HEK293T (cell line): ENCODE measurements at places on chromosomes 1 and 21.
A peak's percentile ranks its signal among the peaks of the same experiment; 100 is the strongest.

DNA sequence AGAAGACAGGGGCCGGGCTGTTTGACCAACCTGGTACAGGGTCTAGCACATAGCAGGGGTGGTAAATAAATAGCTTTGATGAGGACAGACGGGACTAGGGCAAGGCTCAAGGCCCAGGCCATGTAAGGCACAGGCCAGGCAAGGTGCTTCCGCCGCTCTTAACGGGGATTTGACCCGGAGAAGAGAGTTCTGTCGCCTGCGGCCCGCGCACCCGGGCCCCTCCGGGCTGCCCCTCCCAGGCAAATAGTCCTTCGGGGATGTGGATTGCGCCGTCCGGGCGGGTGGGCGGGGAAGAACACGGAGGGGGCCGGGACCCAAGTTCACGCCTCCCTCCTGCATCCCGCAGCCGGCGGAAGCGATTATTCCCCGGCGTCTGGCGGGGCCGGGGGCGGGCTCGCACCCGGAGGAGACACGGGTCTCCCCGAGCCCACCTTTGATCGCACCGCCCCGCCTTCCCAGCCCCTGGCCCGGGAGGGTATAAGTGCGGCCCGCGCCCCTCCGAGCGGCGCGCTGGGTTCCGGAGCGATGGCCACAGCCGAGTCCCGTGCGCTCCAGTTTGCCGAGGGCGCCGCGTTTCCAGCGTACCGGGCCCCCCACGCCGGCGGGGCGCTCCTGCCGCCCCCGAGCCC is at the start of gene MIXL1:
Gene MIXL1 (plus strand): TSS at position 508 of the 629 bp plus-strand sequence. CDS start 18 bp downstream, at position 526.
- DNase-seq: no peak

DNA sequence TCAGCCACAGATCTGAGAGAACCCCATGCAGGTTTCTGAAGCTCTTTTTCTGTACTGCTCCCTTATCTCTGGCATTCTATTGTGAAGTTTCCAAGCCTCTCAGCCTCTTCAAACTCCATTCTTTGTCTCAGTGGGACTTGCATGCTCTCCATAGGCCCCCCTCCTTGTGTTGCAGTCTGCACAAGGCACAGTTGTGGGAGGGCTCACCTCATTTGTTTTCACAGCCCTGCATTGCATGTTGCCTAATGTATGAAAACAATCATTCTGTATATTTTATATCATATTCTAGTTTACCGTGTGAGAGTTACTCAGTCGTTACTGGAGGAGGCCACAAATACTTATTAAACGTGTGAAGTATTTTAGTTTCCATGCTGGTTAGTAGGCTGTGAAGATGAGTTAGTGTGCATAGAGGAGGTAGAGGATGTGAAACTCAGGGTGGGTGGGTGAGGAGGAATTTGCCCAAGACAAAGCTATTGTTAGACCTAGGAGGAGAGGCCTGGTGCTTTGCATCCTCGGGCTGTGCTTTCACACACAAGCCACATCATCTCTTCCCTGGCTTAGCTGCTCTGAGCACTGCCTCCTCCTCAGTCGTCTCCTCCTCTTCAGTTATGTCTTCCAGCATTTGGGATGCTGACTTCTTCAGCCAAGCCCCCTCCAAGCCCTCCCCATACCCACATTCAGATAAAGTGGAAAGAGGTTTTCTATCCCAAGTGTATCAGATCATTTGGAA is 7.8 kb upstream of the CHI3L2 start:
- no peak for DNase-seq

GRCh38 chr1:46034601-46035516 is 97.6 kb downstream of the PIK3R3 start:
- no peak for DNase-seq

GRCh38 chr1:31182352-31182751 is 57.3 kb downstream of the NKAIN1 start:
- DNase-seq: peak; percentile 87

GRCh38 chr1:96357141-96357765 is 364.3 kb upstream of the PTBP2 start:
- no peak for DNase-seq

DNA sequence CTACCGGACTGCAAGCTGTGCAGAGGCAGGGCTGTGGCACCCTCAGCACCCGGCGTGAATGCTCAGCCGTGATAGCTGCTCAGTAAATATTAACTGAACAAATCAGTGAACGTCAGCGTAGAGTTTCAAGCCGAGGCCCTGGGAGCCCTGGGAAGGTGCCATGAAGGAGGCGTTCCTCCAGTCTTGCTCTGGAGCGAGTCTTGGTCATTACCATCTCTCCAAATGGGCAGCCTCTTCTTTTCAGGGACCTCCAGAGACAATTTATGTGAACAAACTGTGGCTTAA is 449.2 kb downstream of the CAMTA1 start:
- DNase-seq: no peak

GRCh38 chr1:230242326-230242725 is 175.3 kb downstream of the GALNT2 start:
- DNase-seq: no peak

- DNase-seq: no peak
These were observed 11.6 kb downstream of the PARK7 start for GRCh38 chr1:7973086-7973485.

DNA sequence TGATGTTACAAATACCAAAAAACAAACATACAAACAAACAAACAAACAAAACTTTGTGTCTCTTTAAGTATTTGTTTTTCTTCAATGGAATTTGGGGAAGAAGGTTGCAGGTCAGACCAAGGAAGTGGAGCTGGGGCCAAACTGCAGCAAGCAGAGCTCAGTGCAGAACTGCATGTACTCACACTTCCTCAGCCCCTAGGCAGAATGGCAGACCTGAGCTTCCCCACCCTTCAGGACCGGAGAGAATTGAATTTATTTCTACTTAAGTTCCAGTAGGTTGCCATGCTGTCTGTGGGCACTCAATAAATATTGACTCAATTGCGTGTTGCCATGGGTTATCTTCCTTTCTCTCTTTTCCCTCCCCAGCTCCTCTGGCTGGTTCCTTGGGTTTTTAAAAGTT is 173.6 kb downstream of the PTGER3 start:
- no peak for DNase-seq

- DNase-seq: no peak
These were observed 166.8 kb upstream of the USP24 start for GRCh38 chr1:55381983-55382382.

- DNase-seq: no peak
These were observed 5.9 kb downstream of the KCNJ9 start for GRCh38 chr1:160087118-160087662.

DNA sequence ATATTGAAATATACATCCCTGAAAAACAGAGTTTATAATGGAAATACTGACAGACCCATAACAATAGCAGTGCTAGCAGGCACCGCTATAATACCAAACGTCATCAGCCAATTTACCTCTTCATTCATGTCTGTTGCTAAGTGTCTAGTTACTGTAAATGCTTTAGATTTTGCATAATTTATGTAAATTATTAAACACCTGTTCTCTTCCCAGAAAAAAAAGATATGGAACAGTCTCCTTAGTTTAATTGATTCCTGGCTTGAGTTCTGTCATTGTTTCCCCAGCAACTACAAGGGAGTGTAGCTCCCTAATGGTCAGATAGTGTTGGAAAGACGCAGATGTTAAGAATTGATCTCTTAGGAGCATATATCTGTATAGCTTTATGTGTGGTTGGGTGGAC is 817.9 kb upstream of the ADGRL2 start:
- no peak for DNase-seq
